Esophagus squamous epithelium (tissue), 5 donors: ENCODE measurements at places on chromosomes 6 and 20.

DNA sequence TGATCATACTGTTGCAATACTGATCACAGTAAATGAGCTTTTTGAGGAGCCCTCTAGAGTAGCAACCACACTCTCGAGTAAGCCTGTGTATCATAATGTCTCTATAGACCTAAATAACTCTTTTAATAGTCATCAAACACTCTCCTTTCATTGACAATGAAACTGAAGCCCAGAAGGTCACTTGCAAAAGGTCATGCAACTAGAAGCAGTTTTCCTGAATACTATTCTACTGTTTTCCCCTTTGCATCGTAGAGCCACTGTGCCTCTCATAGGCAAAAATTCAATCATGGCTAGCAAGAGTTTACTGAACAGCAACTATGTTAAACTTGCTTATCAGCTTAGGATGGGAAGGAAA, 105.3 kb downstream of the HIVEP2 start:
- DNase-seq = no peak

GRCh38 chr20:44520881-44521280, 989 bp downstream of the SERINC3 start:
- DNase-seq = no peak

DNA sequence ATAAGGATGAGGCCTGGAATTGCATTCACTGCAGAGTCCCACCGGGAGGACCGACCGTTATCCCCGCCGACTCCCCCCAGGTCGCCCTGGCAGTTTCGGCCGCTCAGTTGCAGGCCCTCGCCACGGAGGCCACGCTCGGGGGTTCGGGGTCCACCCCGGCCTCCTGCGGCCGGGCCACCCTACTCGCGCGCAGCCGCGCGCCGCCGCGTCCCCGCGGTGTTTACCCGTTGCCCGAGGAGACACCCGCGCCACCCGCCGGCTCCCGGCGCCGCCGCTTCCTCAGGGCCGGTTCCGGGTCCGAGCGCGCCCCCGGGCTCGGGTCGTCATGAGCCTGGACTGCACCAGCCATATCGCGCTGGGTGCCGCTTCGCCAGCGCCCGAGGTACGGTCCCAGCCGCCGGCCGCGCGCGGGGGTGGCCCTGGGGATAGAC, at the start of gene CCDC170:
CCDC170 (plus strand) TSS at position 214 of the 431 bp plus-strand sequence; CDS start at position 326, 112 bp downstream.
- no peak for DNase-seq

DNA sequence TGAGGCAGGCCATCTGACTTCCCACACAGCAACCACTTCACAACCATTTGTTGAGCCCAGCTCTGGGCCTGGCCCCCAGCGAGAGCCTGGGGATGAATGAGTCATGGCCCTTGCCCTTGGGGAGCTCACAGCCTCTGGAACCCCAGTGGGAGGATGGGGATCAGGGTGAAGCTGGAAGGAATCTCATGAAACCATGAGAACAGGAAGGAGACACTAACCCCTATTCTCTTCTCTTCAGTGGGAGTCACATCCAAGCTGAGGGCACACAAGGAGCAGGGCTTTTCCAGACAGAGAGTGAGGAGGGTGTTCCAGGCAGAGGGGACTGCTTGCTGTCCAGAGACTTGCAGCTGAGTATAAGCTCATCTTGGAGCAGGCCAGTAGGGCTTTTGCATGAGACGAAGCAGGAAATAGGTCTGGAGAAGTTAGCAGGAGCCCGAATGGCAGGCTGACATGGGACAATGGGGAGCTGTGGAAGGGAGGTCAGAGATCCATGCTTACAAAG, 7.5 kb downstream of the FOXS1 start:
- DNase-seq = no peak

GRCh38 chr6:163717106-163717764, 302.7 kb downstream of the QKI start:
- no peak for DNase-seq

- no peak for DNase-seq
These were observed 143.8 kb downstream of the LPA start for GRCh38 chr6:160520043-160520904.

GRCh38 chr6:34015586-34015985, 130.3 kb downstream of the GRM4 start:
- no peak for DNase-seq

GRCh38 chr6:147005499-147005898, 198.7 kb upstream of the STXBP5 start:
- DNase-seq = no peak

- no peak for DNase-seq
These were observed 13.1 kb upstream of the CST7 start for GRCh38 chr20:24935766-24936525.

DNA sequence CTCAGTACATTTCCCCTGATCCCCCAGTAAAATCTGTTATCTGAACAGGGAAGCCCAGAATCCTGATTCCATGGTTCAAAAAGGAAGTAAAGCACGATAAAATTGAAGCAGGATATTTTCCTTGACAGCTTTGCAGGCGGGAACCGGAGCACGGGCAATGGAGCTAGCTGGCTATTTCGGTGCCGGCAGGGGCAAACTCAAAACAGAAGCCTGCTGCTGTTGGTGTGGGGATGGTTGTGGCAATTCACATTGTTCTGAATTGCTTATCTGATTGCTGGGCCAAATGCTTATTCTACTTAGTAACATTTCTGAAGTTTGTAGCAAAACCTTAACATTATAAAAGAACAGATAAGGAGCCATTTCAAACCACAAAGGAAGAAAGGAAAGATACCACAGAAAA, 172.4 kb downstream of the MMS22L start:
- DNase-seq = no peak

- DNase-seq = no peak
These were observed 40.0 kb downstream of the NOL4L start for GRCh38 chr20:32544893-32545840.

GRCh38 chr20:8782804-8783203, 286.1 kb upstream of the PLCB4 start:
- DNase-seq = no peak

DNA sequence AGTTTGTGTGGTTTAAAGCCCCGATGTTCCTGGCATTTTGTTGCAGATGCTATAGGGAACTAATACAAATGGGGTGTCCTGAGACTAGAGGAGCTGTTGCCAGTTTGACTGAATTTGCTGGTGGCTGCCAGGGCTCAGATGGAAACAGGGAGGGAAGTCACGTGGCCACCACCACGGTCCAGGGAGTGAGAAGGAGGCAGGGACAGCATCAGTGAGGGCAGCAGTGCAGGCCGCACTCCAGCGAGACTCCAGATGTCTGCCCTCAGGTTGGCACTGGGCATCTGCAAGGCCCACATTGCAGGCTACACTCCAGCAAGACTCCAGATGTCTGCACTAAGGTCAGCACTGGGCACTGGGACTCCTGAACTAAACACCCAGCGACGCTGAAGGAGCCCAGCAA, 86.2 kb downstream of the RAMACL start:
- DNase-seq = no peak

DNA sequence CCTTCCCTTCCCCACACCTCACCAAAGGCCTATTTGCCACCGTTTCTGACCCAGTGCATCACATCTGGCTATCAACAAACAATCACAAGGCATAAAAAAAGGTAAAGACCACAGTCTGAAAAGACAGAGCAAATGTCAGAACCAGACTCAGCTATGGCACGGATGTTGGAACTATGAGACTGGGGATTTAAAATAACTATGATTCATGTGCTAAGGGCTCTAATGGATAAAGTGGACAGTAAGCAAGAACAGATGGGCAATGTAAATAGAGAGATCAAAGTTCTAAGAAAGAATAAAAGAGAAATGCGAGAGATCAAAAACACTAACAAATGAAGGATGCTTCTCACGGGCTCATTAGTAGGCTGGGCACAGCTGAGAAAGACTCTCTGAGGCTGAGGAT, 99.5 kb downstream of the LAMP5 start:
- no peak for DNase-seq

- DNase-seq = no peak
These were observed 93.9 kb downstream of the CD2AP start for GRCh38 chr6:47571488-47571887.

DNA sequence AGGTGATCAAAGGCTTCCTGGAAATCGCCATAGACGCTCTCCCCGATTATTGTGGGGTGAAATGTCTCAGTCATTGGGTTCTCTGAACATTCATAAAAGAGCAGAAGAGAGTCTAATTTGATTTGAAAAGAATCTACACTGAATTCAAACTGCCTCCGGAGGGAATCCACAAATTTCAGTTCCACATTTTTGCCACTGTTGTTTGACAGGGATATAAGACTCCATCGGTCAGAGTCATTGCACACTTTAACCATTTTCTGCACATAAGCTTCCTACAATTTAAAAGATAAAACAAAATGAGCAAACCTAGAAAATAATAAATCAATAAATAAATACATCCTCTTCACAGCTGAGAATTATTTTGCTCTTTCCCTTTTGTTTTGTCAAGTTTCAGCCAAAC, 2.3 kb downstream of the TENT5A start:
- no peak for DNase-seq

DNA sequence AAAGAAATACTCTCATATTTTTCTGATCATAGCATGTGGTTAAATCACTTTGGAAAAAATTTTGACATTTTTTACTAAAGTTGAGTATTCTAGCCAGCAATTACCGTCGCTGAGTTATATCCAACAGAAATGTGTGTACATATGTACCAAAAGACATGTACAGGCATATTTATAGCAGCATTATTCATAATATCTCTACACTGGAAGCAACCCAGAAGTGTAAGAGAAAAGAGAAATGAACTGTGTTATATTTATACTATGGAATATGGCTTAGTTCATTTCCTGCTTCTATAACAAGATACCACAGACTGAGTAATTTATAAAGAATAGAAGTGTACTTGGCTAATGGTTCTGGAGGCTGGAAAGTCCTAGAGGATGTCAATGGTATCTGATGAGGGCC, 474.0 kb upstream of the GJE1 start:
- DNase-seq = no peak
